ENCODE measurements at places on chromosomes 2 and 18.
A peak's percentile ranks its signal among the peaks of the same experiment; 100 is the strongest.

GRCh38 chr18:33751613-33752221, 173.7 kb downstream of the ASXL3 start:
- peak; percentile 30 for DNase-seq

- no peak for DNase-seq
Observed at GRCh38 chr2:128797533-128797932, 478.9 kb upstream of the HS6ST1 start.

DNA sequence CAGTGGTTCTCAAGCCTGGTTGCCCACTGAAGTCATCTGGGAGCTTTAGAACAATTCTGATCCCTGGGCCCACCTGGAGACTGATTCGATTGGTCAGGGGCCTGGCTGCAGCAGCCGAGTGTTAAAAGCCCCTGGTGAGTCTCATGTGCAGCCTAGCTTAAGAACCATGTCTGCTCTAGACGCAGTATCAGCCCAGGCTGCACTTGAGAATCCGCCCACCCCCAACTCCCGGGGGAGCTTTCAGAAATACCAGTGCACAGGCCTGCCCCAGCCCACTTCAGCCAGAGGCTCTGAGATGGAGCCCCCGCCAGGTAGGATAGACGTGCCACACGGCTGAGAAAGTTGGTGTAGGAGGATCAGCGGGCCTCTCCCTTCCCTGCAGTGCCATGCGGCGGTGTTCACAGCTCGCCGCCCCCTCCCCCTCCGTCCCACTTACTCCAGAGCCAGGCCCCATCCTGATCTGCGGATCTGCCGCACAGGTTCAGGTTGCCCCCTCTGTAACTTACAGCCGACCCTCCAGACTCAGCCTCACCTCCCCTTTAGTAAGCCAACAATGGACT, 209.0 kb upstream of the RAB12 start:
- DNase-seq, result no peak

- DNase-seq, result no peak
Observed at GRCh38 chr2:113920996-113921395, 31.1 kb downstream of the ACTR3 start.

GRCh38 chr2:210839450-210839849, 283.1 kb downstream of the CPS1 start:
- DNase-seq, result no peak

DNA sequence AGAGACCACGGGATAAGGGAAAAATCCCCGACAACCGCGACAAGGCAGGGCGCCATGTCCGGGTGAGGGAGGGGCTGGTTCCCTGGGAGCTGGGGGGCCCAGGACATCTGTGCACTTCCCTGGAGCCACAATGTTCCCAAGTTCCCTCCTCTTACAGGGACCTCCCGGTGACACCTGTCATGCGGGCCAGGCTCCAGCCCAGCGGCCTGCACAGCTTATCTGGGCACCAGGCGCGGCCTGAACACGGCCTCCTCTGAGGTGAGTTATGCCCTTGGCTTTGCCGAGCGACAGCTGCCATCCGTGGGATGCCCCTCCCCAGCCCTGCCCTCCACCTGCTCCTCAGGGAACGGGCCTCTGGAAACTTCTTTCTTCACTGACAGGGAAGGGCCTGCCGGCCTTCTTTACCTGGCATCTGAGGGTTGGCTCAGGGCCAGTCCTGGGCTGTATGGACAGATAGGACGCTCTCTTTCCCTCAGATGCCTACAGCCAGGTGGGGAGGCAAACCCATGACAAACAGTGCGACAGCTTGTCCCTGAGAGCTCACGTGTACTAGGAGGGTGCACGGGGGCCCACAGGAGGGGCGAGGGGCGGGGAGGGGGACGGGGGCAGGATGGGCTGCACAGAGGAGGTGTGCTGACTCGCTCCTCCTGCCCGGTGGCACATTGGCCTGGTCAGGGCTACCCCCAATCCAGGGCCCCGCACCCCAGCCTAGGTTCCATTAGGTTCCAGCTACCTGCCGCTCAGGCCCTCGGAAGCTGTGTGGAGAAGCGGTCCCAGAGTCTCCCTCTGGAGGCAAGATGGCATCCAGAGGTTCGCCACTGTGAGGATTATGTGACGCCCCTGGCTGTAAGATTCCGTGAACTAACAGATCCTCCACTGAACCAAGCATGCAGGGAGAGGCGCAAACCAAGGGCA, 34.9 kb upstream of the HPCAL1 start:
- DNase-seq, result no peak

DNA sequence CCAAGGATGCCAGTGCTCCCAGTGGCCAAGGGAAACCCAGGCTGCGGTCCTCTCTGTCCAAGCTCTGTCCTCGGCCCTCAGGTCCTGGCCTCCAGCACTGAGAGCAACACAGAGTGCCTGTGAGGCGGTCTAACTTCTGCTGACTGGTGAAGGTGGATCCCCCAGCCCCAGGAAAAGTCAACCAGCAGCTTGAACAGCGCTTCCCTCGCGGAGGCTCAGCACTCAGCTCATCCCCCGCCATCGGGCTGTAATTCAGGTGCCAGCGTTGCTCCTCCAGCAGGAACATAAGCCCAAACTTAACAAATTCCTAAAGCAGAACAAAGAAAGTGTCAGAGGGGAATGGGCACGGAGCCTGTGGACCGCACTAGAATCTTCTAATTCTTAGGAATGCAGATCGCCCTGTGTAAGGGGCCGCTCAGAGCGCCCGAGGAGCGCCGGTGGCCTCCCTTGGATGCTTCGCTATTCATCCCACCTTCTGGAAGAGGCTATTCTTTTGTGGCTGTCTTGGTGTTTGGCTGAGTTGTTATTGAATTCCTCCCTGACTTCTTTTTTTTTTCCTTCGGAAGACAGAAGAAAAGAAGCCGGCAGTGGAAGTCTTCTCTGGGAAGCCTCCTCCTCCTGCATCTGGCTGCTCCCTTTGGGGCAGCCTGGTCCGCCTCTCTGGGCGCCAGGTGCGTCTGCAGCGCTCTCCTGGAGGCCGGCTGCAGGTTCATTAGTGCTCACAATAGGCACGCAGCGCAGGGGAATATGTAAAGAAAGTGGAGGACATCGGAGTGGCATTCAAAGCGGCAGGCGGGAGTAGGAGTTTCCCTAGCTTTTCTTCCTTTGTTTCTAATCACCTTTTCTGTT, 905.6 kb downstream of the TSN start:
- no peak for DNase-seq

GRCh38 chr2:53183581-53183980, 584.0 kb upstream of the CHAC2 start:
- DNase-seq, result no peak

DNA sequence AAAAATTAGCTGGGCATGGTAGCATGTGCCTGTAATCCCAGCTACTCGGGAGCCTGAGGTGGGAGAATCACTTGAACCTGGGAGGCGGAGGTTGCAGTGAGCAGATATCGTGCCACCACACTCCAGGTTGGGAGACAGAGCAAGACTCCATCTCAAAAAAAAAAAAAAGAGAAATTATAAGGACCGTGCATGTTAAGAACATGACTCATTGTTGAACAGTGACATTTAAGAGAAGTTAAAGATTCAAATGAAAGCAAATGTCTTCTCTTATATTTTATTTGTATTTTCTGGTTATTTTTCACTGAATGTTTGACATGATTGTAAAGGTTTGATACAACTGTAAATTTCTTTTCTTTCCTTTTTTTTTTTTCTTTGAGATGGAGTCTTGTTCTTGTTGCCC, 69.6 kb downstream of the APLF start:
- DNase-seq, result no peak

DNA sequence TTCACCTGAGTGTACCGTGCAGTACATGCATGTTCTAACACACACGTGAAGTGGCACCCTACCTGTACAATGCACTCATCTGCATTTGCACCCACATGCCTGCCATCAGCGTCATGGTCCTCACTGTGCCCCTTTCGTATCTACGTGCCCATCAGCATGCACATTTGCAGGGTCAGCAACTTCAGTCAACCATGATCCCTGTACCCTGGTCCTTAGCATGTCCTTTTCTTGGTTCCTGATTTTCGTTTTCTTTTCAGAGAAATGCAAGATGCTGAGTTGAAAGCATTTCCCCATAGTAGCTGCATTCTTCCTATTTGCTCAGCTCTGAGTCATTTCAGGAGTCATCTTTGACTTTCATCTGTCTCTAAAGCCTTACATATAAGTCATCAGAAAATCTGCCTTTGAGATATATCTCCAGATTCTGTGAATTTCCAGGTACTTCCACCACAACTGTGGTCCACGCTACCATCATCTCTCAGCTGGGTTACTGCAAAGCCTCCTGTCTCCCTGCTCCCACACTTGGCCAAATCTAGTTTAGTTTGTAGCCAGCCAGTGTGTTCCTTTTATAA, 14.7 kb upstream of the PUM2 start:
- DNase-seq, result peak; percentile 87

GRCh38 chr2:172009823-172010222, 10.1 kb downstream of the METAP1D start:
- DNase-seq, result no peak

GRCh38 chr2:162914161-162914560, 75.6 kb upstream of the KCNH7 start:
- no peak for DNase-seq

Measured in GM12865 (cell line).